Stimulated activated CD4-positive, alpha-beta T cell treated with anti-CD3 and anti-CD28 coated beads, TNF-alpha, amount 100 ng/mL, for 1 hour (primary cell): ENCODE measurements at places on chromosomes 5 and 9.

DNA sequence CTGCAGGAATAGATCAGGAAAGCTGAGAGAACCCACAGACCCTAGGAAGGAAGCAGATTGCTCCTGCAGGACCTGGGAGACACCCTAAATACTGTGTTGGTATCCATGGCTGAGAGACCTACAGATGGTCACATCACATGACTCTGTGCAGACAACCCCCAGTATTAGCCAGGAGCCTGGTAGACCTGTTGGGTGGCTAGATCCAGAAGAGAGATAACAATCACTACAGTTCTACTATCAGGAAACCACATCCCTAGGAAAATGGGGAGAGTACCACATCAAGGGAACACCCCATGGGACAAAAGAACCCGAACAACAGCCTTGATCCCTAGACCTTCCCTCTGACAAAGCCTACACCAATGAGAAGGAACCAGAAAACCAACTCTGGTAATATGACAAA lies 24.2 kb upstream of the MELK start:
- DNase-seq = no peak

- no peak for DNase-seq
Observed at GRCh38 chr9:132078699-132079356, 839 bp downstream of the MED27 start.

- no peak for DNase-seq
Observed at GRCh38 chr5:105782501-105782900, 1888.2 kb downstream of the EFNA5 start.

DNA sequence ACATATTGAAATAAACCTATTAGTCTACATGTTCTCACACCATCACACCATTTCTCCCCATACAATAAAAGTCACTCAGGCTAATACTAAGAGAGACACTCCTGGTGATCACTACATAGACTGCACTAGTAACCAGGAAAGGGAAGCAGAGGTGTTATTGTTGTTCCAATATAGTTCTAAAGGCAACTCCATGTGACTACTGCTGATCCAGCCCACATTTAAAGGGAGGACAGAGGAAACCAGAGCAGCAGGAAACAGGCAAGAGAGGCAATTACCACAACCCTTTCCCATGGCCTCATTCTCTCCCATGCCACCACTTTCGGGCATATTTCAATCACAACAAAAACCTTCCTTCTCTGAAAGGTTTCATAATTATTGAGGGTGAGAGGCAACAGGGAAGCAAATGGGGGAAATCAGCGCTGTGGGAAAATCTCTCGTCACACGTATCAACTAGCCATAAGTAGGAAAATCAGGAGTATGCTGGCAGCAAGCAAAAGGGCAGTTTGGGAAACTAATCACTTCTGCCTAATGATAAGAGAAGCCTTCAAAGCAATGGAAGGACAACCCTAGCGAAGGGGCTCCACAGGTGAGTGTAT lies 1.8 kb downstream of the UBAP2 start:
- no peak for DNase-seq

GRCh38 chr5:51271261-51271660 lies 112.0 kb upstream of the ISL1 start:
- DNase-seq = no peak

GRCh38 chr5:16639206-16639605 lies 22.4 kb upstream of the RETREG1 start:
- DNase-seq = no peak

GRCh38 chr9:16090907-16091629 lies 538.2 kb downstream of the CCDC171 start:
- no peak for DNase-seq

- DNase-seq = no peak
Observed at GRCh38 chr5:6435356-6435755, 13.3 kb upstream of the UBE2QL1 start.

DNA sequence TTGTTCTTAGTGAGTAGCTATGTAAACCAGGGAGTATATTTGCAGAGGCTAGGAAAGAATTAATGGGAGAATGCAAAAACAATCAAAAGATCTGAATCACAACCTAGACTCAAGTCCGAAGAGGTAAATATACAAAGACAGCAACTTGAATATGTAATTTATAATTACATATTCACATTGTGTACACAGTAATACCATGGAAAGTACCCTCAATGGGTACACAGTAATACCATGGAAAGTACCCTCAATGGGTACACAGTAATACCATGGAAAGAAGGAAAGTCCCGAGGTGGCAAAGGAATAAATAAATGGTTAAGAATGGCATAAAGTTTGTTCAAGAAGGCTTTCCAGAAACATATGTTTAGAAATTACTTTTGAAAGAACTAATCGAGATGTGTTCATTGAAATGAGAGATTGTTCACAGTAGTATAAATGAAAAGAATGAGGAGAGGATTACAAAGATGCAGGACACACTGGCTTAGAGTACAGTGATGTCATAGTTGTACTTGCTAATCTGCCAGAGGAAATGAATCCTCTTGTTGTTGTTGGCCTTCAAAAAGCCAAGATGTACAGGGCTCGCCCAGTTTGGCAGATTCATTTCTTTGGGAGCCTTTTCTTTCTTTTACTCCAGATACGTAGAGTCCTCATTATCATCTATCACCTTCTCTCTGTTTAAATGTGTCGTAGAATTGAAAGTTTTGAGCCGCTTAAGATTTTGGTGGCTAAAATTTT lies 116.0 kb downstream of the UNC13B start:
- no peak for DNase-seq

DNA sequence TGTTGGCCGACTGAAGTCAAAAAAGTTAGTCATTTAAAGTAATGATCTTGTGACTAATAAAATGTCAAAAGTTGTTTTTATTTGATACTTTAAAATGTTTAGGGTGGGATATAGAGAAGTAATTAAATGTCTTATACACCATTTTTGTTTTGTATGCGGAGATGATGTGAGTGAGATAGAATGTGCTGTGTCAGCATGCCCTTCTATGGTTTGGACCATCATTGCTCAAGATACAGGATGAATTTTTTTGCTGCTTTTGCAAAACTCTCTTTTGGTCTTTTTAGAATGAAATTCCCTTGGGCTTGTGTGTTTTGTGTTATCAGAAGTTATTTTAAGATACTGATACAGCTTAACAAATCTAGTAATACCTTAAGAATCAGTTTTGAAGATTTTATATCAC lies 12.5 kb downstream of the SRFBP1 start:
- no peak for DNase-seq

- no peak for DNase-seq
Observed at GRCh38 chr5:12111261-12111660, 207.0 kb upstream of the CTNND2 start.

DNA sequence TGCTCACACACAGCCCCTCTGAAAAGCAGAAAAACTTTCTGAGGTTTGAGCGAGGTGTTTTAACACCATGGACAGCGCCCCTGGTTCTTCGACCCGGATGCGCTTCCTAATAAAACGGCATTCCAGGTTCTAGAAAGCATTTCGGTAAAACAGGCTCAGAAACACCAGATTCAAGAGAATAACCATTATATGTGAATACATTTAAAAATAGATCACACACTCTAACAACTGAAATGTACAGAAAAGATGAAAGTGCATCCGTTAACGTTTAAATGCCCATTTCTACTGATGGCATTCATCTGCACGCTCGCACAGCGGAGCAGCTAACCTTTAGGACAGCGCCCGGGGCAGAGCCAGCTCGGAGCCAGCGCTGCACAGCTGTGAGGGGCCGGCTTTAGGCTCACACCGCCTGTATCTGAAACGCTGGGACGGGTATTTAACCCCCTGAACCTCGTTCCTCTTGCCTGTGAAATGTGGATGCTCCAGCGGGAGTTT lies 26.3 kb upstream of the TENT4A start:
- DNase-seq = no peak

DNA sequence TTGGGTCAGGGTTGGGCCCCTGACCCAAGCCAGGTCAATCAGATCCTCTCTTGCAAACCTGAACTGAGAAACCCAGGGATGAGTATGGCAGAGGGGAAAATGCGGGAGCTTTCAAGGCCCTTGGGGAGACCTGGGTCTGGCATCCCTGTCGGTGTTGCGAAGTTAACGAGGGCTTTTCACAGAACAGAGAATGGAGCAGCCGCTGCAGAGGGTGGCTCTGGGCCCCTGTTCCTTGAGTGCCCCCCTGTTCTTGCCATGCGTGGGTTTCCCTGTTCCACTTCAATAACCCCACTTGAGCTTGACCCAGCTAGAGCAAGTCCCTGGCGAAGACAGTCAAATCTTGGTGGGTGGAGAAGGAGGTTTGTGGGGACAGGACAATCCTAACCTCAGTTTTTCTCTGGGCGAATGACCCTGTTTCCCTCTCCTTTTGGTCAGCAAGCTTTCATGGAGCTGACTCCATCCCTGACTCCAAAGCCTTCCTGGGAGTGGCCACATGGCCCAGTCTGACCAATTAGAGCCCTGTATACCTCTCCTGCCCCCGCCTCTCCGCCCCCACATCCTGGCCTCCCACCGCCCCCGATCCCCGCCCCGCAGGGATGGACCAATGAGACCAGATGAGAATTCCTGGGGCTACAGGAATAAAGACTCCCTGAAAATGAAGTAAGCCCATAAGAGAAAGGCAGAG lies 2.9 kb upstream of the VDAC1 start:
- DNase-seq = no peak

- DNase-seq = no peak
Observed at GRCh38 chr5:65837139-65837538, 89.2 kb upstream of the ERBIN start.

DNA sequence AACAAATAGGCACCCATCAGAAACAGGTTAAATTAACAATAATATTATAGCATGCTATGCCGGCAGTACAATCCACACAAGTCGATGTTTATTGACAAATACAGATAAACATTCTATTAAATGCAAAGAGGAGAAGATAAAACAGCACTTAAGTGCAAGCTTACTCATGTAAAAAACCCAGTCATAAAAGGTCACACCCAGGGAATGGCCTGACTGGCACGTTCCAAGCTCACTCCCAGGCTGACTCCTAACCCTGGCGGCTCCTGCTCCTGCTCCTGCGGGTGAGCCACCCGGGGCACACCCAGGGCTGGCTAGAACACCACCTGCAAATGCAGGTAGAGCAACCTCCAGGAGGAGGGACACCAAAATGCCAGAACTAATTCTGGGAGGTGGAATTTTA lies 66.9 kb downstream of the SEMA4D start:
- DNase-seq = no peak

GRCh38 chr9:1414711-1415131 lies 364.6 kb downstream of the DMRT2 start:
- no peak for DNase-seq

DNA sequence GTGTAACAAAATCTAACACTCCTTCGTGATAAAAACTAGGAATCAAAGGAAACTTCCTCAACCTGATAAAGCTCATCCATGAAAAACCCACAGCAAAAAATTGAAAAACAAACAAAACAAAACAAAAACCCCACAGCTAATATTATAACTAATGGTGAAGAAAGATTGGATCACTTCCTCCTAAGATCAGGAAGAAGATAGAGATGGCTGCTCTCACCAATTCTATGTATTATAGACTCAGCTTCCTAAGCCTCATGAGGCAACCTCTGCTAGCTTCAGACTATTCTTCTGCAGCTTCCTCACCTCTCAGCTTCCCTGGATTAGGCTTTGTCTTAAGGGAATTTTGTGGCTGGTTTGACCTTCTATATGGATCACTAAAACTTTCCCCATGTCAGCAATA lies 40.1 kb downstream of the PHAX start:
- DNase-seq = no peak

DNA sequence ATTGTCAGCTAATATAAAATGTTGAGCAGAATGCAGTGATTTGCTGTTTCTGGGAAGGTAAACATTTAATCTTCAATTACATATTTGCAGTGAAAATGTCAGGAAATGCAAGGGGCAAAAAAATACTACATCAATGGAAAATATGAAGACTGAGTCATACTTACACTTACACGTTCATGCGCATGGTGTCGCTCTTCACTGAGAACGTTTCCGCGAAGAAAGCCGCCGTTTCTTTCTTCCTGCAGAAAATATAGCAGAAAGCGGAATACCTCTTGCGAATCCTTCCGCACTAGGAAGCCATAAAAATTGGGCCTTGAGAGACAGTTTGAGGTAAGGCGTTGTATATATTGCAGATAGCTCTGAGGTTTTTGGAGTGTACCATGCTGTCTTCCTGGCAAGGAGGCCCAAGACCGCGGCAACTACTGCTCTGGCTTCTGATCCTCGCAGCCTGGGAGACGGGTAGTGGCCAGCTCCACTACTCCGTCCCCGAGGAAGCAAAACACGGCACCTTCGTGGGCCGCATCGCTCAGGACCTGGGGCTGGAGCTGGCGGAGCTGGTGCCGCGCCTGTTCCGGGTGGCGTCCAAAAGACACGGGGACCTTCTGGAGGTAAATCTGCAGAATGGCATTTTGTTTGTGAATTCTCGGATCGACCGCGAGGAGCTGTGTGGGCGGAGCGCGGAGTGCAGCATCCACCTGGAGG lies at the start of gene PCDHA13:
PCDHA13 (plus strand) TSS at position 236 of the 702 bp plus-strand sequence; CDS start at position 381, 145 bp downstream.
- no peak for DNase-seq

DNA sequence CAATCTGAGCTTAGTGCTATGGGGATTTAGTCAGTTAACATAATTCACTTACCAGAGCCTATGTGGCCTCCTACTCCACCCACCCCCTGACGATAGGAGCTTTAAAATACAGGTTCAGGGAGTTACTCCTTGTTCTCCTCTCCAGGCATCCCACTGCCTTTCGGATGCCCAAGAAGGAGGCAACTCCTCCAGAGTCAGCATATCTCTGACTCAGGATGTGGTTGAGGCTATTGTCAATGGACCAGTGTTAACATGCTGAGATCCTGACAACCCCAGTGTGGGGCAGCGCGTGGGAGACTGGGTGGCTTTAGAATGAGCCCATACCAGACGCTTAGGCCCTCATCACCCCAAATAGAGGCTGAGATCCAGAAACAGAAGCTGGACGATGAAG lies 27.4 kb downstream of the BICD2 start:
- DNase-seq = no peak

DNA sequence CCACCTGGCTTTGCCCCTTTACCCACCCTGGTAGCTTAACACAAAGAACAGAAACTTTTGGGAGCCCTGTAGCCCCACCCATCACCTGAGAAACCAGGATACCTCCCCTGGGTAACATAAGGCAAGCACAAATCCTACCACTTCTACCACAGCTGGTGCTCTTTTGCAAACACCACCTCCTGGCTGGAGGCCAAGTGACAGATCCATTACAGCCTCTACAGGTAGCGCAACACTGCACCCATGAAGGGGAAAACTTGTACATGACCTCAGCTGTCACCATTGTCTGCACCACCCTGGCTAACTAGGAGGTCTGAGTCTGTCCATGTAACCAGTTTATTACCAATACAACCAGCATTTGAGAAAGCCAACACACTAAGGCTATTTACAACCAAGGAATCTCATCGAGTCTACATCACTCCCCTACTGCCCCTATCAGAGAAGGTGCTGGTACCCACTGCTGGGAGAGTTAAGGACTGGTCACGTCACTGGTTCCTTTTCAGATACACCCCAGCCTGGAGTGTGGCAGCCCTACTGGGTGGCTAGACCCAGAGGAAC lies 128.6 kb downstream of the PJA2 start:
- no peak for DNase-seq

DNA sequence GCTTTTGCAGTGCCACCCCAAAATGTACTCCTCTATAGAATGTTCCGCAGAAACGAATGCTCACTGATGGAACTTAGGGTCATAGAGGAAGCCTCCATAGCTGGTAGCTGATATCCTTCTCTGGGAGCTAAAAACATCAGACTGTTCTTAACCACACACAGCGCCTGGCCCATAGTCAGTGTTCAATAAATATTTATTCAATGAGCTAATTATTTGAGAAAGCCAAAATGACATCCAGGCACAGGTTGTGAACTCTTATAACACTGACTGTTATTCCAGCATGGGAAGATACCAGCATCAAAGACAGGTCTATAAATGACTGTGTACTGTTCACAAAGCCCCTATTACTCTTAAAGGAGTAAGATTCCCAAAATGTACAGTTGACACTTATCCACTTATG lies 12.9 kb downstream of the GDF9 start:
- DNase-seq = no peak

GRCh38 chr9:75488719-75489110 lies 400.4 kb downstream of the OSTF1 start:
- DNase-seq = no peak
